Epithelial cell of esophagus (primary cell): ENCODE measurements at places on chromosomes 6 and 20.
A peak's percentile ranks its signal among the peaks of the same experiment; 100 is the strongest.

GRCh38 chr6:71246596-71246995 is 42.0 kb upstream of the OGFRL1 start:
- no peak for DNase-seq

DNA sequence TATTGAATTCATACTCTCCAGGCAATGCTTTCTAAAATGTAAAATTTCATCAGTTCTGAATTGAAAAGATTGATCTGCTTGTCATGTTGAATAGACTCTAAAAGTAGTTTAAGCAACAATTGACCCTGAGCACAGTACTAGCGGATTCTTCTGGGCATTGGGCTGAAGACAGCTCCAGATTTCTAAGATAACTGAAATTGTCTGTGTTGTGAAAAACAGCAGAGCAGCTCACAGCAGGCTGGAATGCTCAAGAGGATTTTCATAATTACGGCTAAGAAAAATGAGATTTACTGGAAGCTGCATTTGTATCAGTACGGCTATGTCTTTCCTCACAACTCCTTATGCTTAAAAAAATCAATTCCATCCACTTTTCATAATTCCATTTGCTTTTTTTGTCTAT is 373.7 kb downstream of the HACE1 start:
- no peak for DNase-seq

DNA sequence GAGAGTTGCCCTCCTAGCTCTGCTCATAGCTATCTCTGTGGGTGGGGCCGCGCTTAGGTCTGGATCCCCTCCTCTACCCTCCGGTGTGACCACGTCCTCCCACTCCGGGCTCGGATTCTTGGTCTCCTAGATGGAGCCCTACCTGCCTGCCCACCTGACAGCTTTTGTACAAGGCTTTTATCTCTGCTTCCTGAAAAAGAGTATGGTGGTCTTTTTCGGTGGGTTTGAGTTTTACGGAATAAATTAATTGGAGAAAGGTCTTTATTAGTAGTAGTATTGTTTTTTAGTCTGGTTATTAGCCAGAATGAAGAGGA is 773 bp downstream of the SMAP1 start:
- DNase-seq: peak; percentile 42

GRCh38 chr20:36550790-36551299 is 9.5 kb downstream of the MYL9 start:
- no peak for DNase-seq
